Activated T-helper 1 cell treated with anti-CD3 and anti-CD28 coated beads, Interleukin-2, amount 50 U/mL, for 16 hours (primary cell): ENCODE measurements at places on chromosomes 1 and 21.

- no peak for DNase-seq
Measured at GRCh38 chr1:224317383-224318045, 12.5 kb downstream of the NVL start.

GRCh38 chr1:229075217-229075616 is 195.7 kb upstream of the RAB4A start:
- DNase-seq = no peak

GRCh38 chr1:15949453-15950245 is 26.3 kb downstream of the ZBTB17 start:
- DNase-seq = peak; percentile 85

DNA sequence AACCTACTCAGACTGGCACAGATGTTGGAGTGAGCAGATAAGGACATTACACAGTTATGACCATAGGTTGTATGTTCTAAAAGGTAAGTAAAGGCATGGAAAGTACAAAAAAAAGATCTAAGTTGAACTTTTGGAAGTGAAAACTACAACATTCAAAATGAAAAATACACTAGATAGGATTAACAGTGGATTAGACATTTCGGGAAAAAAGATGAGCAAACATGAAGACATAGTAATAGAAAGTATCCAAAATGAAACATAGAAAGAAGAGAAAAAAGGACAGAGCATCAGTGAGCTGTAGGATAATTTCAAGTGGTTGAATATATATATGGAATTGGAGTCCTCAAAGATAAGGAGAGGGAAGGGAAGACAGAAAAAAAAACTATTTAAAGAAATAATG is 34.0 kb upstream of the CR2 start:
- DNase-seq = no peak

- no peak for DNase-seq
Measured at GRCh38 chr21:42547001-42547905, 33.6 kb downstream of the SLC37A1 start.

DNA sequence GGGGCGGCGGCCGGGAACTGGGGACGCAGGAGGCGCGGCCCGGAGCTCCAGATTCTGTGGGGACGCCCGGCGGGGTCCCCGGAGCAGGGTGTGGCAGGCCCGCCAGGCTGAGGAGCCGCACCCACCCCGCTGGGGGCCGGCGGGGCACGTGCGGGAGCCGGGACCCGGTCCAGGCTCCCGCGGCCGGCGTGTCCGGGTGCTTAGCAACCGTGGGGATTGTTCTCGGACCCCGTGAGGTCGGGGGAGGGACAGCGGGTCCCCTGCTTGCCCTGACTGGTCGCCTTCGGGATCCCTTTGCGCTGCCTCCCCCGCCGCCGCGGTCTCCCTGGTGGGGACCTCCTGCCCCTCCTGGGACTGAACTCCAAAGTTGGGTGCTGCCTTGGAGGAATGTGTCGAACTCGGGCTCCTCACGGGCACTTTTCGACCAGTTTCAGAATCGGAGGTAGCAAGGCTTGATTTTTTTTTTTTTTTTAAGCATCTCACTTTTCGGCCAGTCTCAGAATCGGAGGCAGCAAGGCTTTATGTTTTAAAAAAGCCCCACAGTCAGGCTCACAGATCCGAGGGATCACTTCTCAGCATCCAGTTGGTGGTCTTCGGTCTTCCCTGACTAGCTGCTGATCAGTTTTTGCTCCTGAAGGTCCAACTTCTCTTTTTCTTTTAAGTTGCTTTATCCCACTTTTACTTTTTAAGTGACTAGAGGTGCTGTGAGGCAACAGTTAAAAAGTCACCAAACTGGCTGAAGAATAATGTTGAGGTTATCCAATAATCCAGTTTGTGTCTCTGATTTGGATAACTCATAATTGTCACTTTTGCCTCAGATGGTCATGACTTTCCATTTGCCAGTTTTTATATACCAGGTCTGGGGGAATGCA is 648 bp downstream of the FAM76A start:
- no peak for DNase-seq

DNA sequence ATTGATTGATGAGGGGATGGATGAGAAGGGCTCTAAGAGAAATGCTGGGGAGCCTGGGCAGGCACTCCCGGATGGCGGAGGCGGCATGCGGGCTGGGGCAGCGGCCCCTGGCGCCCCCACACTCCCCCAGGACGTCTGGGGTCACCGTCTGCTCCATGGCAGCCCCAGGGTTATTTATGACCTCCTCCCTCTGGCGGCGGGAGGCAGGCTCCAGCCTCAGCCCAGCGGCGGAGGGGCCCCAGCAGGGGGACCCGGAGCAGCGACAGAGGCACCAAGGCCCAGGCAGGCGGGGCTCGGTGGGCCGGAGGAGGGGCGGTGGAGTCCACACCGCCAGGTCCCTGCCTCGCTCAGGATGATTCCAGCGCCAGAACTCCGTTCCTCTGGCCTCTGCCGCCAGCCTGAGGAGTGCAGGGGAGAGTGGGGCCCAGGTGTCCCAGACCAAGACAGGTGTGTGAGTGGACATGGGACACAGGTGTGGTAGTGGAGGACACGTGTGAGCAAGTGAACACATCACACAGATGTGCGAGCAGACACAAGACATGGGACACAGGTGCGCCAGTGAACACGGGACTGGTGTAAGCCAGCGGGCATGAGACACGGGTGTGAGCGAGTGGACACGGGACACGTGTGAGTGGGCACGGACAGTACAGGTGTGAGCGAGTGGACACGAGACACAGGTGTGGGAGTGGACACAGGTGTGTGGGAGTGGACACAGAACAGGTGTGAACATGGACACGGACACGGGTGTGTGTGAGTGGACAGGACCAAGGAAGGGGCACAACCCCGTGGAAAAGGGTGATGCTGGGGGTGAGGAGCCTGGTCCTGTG is 2.5 kb upstream of the SAMD11 start:
- DNase-seq = no peak

DNA sequence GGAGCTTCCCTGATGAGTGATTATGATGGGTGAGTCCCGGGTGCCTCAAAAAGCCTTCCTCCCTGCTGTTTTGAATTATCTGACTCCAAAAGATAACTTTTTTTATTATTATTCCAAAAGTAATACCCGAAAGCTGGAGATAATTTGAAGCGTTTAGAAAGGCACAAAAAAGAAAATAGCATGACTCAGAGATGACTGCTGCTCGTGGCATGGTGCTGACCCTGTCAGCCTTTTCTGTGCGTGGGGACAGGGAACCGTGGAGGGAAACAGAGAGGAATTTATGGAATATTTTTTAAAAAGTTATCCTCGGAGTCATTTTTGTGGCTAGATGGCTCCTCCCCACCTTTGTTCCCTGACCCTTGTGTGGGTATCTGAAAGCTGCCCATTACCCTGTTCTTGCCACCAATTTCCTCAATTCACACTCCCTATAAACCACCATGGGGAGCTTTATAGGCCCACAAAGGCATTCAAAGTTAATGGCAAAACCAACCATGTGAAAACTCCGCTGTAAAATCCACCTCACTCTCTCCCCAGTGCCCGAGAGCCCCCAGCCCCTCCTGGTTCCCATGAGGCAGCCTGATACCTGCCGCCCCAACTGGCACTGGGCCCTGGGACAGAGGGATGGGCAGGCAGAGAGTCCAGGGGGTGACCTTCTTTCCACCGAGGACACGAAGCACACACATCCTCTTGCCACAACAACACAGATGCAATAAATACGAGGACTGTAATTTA is 37.5 kb downstream of the IGSF21 start:
- no peak for DNase-seq

GRCh38 chr21:35128536-35128935 is 79.4 kb upstream of the RUNX1 start:
- DNase-seq = no peak

DNA sequence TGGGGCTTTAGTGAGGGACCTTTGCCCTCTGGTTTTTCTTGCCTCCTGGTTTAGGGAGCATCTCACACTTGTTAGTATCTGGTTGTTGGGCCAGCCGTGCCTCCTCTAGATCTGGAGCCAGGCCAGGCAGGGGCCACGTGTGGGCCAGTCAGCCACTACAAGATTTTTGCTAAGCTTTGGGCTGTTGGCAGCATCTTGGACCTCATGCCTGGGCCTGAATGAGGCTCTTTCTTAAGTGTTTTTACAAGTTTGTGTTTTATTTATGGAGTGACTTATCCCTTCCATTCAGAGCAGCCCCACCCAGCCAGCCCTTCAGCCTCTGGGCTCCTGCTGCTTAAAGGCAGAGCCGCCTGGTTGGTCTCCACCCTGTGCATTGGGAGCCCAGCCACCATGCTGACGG is 1.6 kb upstream of the SH3BGRL3 start:
- DNase-seq = no peak

- DNase-seq = no peak
Measured at GRCh38 chr21:21851657-21852056, 853.4 kb downstream of the NCAM2 start.

- no peak for DNase-seq
Measured at GRCh38 chr1:90761781-90762589, 44.9 kb upstream of the BARHL2 start.

- DNase-seq = no peak
Measured at GRCh38 chr1:17290553-17290952, 17.4 kb upstream of the PADI4 start.

GRCh38 chr1:156025876-156026275 is 5.1 kb upstream of the SSR2 start:
- no peak for DNase-seq

- no peak for DNase-seq
Measured at GRCh38 chr1:166920561-166921475, 44.8 kb upstream of the TADA1 start.

DNA sequence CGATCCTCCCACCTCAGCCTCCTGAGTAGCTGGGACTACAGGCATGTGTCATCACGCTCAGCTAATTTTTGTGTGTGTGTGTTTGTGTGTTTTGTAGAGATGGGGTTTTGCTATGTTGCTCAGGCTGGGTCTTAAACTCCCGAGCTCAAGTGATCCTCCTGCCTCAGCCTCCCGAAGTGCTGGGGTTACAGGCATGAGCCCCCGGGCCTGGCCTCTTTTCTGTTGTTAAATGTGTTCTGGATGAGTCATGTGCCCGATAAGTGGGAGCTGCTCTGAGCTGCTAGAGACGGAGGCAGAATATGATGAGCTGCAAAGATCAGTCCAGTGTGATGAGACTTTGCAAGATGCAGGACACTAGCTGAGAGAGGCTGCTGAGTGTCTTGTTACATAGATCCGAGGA is 75.5 kb downstream of the VPS13D start:
- DNase-seq = no peak

DNA sequence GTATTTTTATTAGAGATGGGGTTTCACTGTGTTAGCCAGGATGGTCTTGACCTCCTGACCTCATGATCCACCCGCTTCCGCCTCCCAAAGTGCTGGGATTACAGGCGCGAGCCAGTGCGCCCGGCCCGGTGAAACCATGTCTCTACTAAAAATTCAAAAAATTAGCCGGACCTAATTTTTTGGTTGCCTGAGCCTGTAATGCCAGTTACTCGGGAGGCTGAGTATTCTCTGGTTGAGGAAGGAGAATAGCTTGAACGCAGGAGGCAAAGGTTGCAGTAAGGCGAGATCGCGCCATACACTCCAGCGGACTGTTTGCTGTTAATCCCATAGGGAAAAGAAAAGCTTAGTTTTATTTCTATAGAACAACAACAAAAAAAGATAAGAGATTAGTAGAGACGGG is 29.9 kb upstream of the HJV start:
- no peak for DNase-seq

GRCh38 chr21:14064296-14064645 is 146.5 kb downstream of the LIPI start:
- DNase-seq = no peak

- no peak for DNase-seq
Measured at GRCh38 chr1:184608581-184608980, 146.1 kb downstream of the EDEM3 start.

DNA sequence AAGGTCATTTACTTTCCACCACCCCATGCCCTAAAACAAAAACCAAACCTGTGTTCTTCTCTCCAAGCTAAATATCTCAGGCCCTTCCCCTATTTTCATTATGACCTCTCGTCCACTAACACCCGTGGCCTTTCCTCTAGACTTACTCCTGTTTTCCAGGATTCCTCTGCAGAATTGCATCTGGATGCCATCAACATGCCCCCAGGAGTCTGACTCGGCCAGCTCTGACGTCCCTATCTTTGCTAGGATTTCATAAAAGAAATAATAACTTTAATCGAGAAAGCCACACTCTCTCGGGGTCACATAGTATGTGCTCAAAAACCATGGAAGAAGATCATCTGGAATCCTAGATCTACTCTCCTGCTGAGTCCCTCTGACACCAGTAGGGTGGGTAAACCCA is 13.5 kb downstream of the FAM89A start:
- no peak for DNase-seq
